ENCODE measurements at places on chromosomes 11 and 22.

DNA sequence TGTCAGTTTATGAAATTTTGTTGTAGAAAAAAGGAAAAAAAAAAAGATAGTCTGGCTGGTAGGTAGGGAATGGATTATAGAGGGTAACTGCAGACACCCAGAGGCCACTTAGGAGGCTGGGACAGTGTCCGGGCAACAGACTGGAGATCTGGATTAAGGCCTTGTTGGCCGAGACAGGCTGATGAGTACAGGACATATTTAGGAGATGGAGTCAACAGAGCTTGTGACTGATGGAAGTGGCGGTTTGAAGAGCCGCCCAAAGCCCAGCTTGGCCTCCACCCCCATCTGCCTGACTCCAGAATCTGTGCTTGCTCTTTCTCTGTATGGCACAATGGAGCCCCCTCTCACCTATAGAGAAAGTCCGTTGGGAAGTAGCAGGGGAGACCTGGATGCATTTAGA lies 7.6 kb downstream of the PLEKHB1 start:
- DNase-seq: no peak

- DNase-seq: no peak
Observed at GRCh38 chr11:69450064-69450856, 31.2 kb upstream of the LINC01488 start.

DNA sequence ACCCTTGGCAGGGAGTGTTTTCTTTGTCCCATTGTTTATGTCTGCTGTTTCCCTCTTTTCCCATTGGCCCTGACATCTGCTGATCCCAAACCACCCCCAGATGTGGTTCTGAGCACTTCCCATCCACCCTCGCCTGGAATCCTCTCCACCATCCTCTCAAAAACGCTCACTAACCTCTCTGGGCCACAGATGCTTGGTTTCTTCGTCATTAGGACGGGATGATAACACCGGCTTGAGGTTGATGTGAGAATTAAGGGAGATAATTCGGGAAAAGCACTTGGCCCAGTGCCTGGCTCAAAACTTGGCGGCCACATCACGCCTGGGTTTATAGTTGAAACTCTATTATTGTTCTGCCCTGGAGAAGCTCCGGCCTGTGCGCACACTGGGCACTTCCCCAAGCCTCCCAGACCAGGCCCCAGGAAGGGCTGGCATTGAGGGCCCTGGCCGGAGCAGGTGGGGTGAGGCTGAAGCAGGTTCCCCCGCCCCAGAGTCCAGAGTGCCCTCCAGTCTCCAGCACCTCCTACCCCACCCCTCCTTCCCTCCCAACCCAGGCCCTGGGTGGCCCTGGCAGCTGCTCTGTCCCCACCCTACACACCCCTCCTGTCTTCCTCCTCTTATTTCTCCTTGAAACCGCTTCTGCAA lies 63.7 kb downstream of the CYTH4 start:
- no peak for DNase-seq

DNA sequence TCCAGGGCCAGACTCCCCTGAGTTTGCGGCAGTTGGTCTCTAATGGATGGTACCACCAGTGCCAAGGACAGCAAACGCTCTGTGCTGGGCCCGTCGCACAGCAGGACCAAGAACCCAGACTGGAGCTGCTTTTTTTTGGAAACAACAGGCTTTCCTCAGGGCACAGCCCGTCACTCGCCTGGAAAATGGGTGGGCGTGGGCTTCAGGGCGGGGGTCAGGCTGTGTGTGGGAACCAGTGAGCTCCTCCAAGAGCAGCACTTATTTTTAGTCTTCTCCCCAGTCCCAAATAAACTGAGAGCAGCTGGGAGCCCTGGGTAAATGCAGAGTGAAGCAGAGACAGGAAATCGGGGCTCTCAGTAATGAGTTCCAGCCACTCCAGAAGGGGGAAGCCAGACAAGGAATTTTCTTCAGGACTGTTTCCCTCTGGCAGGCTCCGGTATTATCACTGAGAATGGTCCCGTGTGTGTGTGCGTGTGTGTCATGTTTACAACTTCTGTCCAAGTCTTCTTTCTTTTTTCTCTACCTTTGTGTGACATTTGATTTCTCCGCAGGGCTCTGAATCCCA lies 63.0 kb downstream of the PPFIBP2 start:
- DNase-seq: no peak

GRCh38 chr11:10637731-10638151 lies 55.8 kb downstream of the IRAG1 start:
- no peak for DNase-seq

DNA sequence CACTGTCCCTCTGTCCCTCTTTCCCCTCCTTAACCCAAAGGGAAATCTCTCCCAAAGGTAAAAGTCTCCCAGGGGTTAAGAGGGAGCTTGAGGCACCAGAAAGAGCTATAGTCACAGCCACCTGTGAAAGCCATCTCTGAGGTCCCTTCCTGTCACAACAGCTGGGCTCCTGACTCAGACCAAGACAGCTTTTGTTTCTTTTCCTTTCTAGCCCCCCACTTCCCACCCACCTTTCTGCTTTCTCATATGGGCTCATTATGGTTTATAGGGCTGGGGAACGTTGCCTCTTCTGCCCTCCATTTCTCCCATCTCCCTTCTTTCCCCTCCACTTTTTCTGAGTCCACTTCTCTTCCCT lies 19.1 kb downstream of the MIF start:
- peak; percentile 27 for DNase-seq

DNA sequence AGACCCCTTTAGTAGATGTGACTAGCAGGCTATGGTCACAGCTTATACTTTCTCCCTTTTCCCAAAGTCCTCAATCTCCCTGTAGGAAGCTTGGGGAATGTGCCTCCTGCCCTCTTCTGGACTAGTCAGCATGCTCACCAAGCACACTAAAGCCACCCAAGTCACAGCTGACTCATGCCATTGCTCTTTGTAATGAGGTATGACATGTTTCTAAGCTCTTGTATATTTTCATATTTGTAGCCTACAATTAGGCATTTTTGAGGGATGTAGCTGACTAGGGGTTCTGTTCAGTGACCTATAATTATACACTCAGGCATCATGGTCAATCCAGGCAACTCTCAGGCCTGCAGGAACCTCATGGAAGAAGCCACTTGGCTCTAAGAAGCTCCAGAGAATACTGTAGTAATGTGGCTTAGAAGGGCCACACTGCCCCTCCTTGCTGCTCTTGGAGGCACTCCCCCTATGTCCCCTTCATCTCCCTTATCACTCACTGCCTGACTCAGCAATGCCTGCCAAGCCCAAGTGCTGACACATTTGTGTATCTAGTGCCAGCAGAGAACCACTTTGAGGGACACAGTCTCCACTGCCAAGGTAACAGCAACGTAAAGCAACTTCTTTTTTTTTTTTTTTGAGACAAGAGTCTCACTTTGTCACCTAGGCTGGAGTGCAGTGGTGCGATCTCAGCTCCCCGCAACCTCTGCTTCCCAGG lies 86.2 kb downstream of the RPL27A start:
- DNase-seq: no peak

GRCh38 chr11:47523490-47524225 lies 29.3 kb downstream of the CELF1 start:
- DNase-seq: peak; percentile 35

- no peak for DNase-seq
Observed at GRCh38 chr11:130779267-130779666, 137.0 kb downstream of the SNX19 start.

DNA sequence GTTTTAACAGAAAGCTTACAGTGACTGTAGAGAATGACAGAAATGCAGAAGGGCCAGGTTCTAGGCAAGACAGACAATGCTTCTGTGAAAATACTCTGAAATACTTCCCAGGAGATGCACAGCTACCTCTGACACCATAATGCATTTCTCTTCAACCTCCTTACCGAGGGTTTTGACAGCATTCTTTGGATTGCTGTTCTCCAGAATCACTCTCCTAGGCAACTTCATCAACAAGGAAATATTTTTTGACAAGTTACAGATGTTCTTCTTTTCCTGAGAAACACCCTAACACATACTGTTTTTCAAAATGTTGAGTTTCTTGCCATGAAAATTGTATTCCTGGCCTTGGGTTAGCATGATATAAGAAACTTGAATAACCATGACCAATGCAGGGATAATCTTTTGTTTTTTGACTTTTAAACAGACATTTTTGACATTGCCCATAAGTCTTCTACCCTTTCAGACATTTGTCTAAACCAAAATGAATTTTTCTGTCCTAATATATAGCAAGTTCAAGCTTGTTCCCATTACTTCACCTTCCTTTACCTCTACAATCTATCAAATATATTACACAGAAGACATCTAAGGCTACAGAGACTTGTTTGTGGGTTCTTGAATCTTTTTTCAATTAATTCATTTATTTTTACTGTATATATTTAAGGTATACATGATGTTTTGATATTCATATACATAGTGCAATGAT lies 108.1 kb downstream of the CCDC34 start:
- DNase-seq: no peak

DNA sequence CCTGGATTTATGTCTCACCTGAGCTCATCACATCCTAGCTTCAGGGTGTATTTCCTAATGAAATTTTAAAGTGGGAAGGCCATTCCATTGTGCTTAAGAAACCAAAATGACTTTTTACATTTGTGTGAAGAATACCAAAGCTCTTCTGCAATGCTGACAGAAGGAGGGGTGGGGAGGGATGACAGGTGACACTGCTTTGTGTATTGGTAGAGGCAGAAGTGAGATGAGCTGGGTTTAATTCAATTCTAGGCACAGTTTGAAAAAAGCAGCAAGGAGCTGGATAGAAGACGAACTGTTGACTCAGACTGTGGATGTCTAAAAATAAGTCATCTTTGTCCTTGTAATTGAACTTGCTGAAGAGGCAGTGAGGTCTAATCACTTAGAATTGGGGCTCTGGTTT lies 710.3 kb upstream of the KIRREL3 start:
- no peak for DNase-seq

- DNase-seq: peak; percentile 68
Observed at GRCh38 chr11:95231881-95232605, 1.0 kb upstream of the SESN3 start.

- DNase-seq: no peak
Observed at GRCh38 chr11:12687740-12688139, 13.5 kb downstream of the TEAD1 start.

DNA sequence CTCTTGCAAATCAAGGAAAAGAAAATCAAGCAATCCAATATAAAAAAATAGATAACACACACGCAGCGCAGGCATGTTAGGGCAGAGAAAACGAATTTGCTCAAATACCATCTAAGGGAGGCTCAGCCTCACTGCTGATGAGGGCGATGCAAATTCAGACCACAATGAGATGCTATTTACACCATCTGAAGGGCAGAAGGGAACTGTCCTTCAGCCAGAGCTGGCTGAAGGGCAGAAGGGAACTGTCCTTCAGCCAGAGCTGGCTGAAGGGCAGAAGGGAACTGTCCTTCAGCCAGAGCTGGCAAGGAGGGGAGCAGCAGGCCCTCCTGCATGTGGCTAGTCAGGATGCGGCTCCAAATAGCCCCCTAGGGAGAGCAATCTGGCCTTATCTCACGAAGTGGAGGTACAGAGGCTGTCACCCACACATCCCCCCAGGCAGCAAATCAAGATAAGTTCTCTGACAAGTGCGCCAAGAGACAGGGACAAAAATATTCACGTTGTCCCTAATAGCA lies 7.6 kb upstream of the SLC39A13 start:
- no peak for DNase-seq

- no peak for DNase-seq
Observed at GRCh38 chr11:130020323-130020722, 17.7 kb upstream of the PRDM10 start.

- DNase-seq: peak; percentile 65
Observed at GRCh38 chr22:42621505-42622002, 6.9 kb upstream of the POLDIP3 start.

GRCh38 chr22:39242595-39243438 lies 2.0 kb downstream of the PDGFB start:
- DNase-seq: no peak

- no peak for DNase-seq
Observed at GRCh38 chr11:728901-729491, 18.3 kb upstream of the TALDO1 start.

GRCh38 chr11:122031813-122032212 lies 84.2 kb downstream of the BLID start:
- no peak for DNase-seq

DNA sequence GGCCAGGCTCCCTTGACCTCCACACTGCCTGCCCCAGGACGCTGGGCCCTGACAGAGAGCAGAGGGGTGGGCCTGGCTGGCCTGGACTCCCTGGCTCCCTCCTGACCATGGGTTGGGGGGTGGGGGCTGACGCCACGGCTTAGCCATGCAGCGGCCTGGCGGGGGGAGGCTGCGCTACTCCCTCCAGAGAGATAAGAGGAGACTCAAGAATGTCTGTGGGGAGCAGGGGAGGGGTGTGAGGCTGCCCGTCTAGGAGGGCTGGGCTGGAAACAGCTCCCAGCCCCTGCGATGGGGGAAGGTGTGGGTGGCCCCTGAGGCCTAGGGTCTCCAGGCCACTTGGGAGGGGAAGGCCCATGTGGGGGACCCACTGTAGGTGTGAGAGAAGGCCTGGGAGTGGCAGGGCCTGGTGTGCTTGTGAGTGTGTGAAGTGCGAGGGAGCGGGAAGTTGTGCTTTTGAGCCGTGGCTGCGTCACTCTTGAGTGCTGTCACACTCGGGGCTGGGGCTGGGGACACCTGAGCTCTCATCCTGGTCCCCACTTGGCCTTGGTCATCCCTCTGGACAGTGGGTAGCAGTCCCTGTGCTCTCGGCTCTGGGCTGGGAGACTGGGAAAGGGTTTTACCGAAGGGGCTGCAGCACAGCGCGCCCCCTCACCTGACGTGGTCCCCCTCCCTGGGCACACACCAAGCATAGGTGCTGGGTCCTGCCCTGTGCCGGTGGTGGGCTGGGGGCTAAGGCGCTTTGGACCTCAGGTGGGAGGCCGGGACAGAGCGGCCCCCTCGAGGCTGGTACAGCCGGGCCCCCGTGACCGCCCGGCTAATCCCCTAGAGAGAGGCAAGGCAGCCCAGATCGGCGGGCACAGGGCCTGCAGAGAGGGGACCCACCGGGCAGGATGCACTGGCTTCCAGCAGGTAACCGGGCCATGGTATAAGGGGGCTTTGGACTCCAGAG lies 2.4 kb downstream of the MYRF start:
- DNase-seq: no peak

DNA sequence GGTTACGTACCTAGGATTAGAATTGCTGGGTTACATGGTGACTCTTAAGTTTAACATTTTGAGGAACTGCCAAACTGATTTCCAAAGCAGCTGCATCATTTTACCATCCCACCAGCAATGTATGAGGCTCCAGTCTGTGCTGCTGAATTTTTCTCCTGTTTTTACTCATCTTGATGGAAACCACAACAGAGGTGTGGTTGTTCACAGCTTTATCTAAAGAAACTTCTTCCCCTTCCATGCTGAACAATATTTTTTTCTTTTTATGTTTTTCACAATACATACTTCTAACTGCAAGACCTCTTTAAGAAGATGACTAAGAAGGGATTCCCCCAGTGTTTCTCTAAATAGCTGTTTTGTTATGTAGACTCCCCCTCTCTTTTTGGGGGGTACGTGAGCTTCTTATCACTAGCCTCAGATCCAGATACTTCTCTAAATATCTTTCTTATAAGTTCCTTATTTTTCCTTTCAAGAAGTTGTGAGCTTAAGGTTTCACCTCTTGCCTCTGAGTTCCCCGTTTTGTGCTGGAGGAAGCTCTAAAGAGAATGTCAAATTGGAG lies 24.0 kb downstream of the TCP11L1 start:
- no peak for DNase-seq

DNA sequence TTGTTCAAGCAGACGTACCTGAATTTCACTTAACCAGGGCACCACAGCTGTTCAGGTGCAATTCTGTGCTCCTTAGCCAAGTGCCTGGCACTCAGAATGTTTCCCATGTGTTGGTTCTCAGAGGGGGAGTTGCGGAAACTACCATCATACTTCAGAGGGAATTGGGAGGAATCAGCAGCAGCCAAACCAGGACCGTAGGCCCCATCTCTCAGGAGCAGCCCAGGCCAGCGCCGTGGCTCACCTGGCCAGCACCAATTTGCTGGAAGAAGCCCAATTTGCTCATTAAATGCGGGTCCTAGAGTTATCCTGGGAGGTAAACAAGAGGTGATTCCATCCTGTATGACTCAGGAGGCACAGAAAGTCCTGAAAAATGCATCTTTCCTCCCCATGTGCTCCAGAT lies 435.4 kb downstream of the BRD1 start:
- no peak for DNase-seq

All from stimulated activated CD4-positive, alpha-beta T cell treated with anti-CD3 and anti-CD28 coated beads, Interleukin-2, amount 100 ng/mL, for 24 hours (primary cell).